Activated T-helper 17 cell treated with anti-CD3 and anti-CD28 coated beads, Interleukin-2, amount 50 U/mL, for 72 hours (primary cell): ENCODE measurements at places on chromosomes 4 and X.
A peak's percentile ranks its signal among the peaks of the same experiment; 100 is the strongest.

DNA sequence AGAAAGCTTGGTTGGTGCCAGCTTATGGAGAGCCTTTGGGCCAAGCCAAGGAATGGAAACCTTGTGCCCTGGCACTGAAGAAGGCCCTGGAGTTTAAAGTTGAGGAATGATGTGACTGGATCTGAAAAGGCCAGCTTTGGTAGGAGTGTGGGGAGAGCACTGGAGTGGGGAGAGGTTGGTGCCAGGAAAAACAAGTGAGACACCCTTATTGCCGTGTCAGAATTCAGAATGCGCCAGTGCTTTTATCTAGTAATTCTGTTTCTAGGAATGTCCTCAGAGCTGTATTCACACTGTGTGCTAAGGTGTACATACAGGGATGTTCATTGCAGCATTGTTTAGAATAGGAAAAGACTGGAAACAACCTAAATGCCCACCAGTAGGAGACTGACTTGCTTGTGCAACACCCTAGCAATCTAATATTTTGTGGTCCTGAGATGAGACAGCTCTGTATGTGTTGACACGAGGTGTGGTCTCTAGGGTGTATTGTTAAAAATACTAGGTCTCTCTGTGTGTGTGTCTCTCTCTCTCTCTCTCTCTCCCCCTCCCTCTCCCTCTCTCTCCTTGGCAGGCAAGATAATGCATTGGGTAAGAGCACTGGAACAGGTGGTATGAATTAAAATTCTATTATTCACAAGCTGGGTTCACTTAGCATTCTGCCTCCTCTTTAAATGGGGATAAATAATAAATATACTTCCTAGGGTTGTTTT lies 107.8 kb downstream of the GATB start:
- no peak for ATAC-seq

DNA sequence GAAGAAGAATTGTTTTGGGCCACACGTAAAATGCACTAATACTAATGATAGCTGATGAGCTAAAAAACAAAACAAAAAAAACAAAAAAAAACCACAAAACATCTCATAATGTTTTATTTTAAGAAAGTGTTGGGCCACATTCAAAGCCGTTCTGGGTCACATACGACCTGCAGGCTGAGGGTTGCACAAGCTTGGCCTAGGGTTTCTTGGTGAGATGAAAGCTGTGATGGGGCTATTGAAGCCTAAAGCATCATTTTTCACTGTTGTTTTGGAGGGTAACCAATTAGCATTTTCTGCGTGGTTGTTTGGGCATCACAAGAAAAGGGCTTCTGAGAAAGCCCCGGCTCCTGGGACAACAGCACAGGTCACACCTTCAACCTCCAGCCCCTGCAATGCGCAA lies 42.5 kb upstream of the ZNF157 start:
- ATAC-seq, result no peak

DNA sequence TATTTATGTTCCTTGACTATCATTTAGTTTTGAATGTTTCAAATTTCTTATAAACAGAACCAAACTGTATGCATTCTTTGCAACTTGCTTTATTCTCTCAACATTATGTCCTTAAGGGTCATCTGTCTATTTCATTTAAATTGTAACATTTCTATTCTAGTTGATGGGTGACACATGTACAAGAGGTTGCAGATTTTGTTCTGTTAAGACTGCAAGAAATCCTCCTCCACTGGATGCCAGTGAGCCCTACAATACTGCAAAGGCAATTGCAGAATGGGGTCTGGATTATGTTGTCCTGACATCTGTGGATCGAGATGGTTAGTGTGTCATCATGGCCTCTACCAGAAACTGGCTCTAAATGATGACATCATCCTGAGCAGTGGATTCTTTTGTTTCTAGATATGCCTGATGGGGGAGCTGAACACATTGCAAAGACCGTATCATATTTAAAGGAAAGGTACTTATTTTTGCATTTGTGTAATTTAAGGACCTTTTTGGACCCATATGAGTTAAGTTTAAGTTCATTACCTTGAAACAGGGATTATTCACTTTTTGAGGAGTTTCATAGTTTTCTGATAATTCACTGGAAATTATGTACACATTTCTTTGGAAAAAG lies 6.1 kb downstream of the LIAS start:
- peak; percentile 70 for ATAC-seq

DNA sequence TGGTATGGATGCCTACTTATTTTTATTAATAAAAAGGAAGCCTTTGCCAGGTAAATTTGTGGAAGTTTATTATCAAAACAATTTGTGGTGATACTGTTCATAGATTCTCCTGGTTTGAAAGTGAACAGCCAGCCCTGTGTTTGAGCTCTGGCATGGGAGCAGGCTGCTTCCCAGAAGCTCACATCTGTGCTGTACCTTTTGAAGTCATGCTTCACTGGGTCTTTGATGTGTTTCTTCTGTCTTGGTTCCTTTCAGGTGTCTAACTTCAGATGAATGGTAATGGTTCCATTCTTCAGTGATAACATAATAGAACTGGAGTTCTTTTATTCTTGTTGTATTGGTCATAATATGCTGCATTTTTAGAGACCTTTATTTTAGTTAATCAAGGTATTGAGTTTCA lies 85.5 kb downstream of the BMPR1B start:
- no peak for ATAC-seq

DNA sequence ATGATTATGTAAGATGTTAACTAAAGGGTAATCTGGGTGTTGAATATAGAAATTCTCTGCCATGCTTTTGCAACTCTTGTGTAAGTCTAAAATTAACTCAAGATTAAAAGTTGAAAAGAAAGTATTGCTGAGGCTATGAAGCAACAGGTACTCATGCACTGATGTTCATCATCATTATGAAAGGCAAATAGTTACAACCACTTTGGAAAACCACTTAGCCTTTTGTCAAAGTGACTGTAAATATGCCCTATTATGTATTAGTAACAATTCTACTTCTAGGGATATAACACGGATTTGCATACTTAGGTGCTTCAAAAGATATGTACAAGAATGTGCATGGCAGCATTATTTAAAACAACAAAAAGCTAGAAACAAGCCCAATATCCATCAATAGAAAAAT lies 227.8 kb upstream of the CXXC4 start:
- no peak for ATAC-seq
